ENCODE measurements at places on chromosomes 6 and 20.

GRCh38 chr6:125227244-125227643 lies 73.7 kb downstream of the TPD52L1 start:
- DNase-seq, result no peak

GRCh38 chr20:19017104-19017690 lies 195.2 kb upstream of the SLC24A3 start:
- DNase-seq, result no peak

DNA sequence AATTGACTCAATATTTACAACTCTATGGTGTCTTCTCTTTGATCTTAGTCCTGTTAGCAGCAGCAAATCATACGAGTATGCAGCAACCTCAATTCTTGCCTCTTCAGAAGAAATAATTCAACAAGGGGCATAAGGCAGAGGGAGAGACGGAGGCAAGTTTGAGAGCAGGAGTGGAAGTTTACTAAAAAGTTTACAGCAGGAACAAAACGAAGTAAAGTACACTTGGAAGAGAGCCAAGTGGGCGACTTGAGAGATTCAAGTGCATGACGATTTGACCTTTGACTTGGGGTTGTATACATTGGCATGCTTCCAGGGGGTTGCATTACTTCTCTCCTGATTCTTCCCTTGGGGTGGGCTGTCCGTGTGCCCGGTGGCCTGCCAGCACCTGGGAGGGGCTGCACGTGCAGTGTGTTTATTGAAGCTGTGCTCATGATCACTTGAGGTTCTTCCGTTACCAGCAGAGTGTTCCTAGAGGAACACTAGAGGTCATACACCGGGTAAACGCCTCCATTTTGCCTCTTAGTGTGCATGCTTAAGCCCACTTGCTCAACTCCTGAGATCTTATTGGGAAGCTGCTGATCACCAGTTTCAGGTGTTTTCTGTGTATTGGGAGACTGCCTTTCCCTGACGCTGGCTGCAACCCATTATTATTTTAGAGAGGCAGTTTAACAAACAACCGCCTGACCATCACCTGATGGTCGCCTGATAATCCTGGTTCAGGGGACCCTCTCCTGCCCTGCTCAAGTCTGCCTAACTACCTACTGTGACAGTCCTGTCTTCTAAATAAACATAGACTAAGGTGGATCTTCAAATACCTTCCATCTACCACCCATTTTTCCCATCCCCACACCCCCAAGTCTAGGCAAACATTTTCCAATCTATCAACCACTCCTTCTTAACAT lies 172.4 kb upstream of the MYLIP start:
- DNase-seq, result no peak

GRCh38 chr6:6931071-6932025 lies 176.4 kb upstream of the RREB1 start:
- no peak for DNase-seq

- no peak for DNase-seq
Measured at GRCh38 chr20:34997774-34998173, 42.1 kb downstream of the MYH7B start.
